ENCODE measurements at places on chromosomes 4 and X.

DNA sequence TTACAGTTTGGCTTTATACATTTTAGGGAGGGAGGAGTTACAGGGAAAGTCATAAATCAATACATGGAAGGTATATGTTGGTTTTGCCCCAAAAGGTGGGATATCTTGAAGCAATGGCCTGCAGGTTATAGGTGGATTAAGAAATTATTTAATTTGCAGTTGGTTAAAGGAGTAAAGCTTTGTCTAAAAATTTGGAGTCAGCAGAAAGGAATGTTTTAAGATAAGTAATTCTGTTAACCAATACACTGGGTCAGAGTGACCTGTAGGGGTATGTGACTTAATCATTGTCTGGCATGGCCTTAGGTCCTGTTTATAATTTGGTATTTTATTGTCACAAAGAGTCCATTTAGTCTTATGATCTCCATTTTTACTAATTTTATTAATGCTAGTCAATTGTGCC is 115.0 kb downstream of the AGTR2 start:
- peak; percentile 16 for DNase-seq

GRCh38 chr4:37666625-37667071 is 19.5 kb downstream of the RELL1 start:
- DNase-seq = peak; percentile 86

- peak; percentile 3 for DNase-seq
Measured at GRCh38 chrX:13180807-13181206, 136.4 kb upstream of the FAM9C start.

DNA sequence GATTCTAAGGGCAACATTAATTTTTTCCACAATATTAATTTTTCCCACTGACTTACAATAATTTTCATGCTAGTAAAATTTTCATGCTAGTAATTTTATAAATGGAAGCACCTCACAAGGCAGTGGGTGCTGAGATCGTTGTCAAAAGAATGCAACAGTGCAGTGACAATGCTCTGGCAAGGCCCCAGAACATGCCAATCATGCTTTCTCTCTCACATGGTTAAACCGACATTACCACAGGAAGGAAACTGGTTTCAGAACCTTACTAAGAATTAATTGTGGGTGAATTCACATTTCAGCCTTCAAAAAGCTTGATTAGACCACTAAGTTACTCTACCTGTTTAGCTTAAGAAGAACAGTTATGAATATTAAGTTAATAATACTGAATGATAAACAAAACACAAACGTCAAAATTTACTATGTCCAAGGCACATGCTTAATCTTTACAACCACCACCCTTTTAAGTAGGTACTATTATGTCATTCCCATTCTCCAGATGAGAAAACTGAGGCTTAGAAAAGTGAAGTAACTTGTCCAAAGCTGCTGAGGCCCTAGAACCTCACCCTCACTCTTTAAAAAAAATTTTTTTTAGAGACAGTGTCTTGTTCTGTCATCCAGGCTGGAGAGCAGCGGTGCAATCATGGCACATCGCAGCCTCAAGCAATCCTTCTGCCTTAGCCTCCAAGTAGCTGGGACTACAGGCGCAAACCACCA is 10.0 kb upstream of the OPHN1 start:
- peak; percentile 64 for DNase-seq

- DNase-seq = peak; percentile 80
Measured at GRCh38 chrX:19602866-19603622, 87.7 kb upstream of the MAP3K15 start.

DNA sequence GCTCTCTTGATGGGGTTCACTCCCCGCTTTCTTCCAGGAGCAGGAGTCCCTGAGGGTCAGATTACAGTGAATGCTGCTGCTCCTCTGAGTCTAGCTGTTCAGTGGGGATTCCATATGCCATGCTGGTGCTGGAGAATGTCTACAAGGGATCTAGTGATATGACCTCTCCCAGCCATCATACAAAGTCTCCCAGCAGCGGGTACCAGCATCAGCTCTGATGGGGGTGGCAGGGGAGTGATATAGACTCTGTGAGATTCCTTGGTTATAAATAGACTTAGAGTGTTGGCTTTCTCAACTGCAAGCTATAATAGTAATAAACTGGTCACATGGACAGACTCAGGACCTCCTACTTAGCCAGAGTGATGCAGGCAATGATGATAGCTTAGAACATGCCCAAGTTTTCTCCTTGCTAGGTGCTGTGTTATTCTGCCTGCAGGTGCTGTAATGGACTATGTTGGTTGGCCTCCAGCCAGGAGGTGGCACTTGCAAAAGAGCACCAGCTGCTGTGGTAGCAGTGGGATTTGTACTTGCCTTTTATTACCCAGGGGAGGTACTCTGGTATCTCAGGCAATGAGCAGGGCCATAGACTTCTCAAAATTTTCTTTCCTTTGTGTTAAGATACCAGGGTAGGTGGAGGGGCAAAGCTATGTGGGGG is 202.9 kb downstream of the CHIC1 start:
- DNase-seq = no peak

DNA sequence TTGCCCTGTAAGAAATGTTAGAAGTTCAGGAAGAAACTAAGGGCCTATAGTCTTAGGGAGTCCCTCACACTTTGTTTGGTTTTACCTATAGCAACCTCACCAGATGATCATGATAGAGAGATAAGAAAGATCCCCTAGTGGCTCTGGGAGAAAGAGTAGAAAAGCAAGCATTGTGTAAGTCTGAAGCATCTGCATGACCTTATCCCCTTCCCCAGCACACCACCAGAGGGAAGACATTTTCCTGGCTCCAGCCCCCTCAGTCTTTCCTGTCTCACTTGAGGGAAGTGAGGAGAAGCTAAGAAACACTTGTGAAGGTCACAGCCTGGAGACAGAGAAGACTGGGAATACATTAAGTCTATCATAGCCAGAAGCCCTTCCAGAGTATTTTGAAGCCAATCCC is 154.0 kb downstream of the EVC2 start:
- no peak for DNase-seq

GRCh38 chr4:116453127-116453526 is 632.2 kb downstream of the TRAM1L1 start:
- DNase-seq = no peak

DNA sequence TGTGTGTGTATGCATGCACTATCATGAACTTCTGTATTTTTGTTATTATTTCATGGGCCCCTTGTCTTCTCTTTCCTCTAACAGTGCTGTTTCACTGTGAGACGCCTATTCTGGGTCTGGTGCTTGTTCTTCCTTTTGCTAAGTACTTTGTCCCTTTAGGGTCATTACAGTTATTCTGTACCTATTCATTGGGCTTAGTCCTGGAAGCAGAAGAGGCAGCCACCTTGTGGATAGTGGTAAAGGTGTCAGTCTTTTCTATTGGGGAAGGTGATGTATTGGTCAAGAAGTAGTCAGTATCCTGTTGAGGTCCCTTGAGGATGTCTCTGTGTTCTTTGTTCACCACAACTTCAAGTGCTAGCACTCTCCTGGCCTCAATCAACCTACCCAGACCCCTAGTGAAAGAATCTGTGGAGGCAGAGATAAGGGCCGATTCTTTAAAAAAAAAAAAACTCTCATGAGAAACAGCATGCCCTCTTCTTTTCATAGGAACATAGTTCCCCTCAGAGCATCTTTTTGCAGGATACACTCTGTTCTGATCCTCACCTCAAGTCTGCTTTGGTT is 593.8 kb downstream of the SPRY1 start:
- DNase-seq = no peak

DNA sequence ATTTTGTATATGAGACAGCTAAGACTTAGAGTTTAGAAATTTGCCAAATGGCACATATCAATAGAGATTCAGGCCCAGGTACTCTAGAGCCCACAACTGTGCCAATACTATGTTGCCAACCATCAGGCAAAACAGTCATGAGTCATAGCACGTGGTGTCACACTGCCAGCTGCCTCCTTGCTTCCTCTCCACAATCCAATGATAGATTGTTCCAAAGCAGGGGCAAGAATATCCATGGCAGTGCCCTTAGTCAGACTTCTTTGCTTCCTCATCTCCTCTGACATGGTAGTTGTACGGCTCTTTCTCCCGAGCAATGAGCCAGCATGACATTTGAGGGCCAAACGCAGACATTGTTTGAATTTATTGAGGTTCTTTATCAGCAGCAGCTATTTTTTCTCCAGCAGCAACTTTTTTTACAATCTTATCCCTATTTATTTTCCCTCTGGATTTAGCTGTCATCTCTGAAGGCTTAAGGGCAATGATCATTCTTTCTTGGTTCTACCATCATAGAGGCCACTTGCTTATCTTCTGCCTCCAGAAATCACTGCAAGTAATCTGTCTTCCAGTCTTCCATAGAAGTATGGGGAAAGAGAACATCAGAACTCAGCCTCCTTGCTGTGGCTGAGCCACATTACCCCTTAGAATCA is 169.7 kb downstream of the COL4A6 start:
- no peak for DNase-seq

DNA sequence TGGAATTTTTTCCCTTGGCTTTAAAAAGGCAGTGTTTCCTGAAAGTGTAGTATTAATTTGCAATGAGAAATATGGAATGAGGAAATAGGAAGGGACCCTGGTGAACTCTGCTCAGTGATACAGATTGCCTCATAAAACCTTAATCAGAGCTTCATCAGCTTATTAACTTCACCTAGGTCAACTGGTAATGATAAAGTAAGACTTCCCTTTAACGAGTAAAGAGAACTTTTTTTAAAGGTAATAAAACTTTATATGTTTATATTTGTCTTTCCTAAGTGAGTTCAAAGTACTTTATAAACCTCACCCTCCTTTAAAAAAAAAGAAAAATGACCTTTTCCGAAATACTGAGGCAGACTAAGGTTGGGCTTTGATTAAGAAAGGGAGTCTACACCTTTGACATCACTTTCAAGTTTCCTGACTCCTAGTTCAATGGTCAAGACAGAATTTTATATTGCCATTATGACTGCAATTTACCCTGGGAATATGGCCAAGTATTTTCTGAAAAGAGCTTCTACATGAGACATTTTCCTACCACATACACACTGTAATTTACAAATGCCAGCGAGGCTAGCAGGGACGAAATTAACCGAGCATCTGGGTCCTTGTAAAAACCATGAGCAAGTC is 706.3 kb upstream of the TENM3 start:
- DNase-seq = no peak

DNA sequence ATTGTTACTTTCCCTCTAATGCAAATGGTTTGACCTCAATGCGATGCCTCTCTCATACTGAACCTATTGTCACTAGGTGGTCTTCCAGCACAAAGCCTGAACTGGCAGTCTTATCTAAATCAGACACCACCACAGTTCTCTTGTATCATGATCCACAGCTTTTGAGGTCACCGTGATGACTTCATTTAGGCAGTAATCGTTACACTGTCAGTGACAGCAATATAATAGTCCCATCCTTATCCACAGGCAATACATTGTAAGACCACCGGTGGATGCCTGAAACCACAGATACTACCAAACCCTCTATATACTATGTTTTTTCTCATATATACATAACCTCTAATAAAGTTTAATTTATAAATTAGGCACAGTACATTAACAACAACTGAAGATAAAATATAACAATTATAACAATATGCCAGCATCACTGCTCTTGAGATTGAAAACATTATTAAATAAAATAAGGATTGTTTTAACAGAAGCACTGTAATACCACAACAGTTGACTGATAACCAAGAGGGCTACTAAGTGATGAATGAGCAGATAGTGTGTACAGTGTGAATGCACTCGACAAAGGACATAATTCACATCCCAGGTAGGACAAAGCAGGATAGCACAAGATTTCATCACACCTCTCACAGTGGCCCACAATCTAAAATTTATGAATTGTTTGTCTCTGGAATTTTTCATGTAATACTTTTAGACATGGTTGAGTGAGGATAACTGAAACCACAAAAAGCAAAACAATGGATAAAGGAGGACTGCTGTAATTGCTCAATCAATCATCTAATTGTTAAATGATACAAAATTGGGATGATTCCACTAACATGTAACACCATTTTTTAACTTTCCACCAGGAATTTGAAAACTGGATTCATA is 419.4 kb downstream of the CENPC start:
- no peak for DNase-seq

DNA sequence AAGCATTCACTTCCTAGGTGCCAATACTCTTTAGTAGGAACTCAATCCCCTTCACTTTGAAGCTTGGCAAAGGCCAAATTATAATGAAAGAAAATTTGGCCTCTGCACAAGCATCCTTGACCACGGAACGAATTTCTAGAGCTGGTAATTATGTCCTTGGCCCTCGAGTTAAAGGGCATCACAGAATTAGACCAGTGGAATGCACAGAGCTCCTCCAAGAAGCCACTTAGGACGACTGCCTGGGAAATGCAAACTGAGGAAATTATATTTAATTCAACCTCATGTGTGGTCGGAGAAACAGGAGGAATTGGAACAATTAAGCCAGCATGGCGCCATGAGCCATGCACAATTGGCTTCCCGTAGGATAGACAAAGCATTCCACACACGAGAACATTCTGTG is 59.3 kb downstream of the NLGN4X start:
- no peak for DNase-seq

DNA sequence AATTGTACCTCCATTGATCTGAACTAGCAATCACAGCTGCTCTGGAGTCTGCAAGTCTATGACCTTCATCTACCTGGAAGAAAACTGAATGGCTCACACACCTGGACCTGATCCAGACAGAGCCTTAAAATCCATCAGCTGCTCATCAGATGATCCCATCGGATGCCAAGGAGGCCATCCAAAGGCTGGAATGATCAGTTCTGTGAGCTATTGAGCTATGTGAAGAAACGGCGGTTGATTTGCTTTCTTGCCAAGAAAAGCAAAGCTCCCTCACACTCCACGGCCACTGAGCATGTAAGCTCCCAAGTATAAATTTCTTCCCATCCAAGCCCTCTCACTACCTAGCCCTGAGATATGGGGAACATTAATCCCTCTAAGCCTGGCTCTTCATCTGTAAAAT is 63.1 kb downstream of the RELL1 start:
- peak; percentile 40 for DNase-seq

DNA sequence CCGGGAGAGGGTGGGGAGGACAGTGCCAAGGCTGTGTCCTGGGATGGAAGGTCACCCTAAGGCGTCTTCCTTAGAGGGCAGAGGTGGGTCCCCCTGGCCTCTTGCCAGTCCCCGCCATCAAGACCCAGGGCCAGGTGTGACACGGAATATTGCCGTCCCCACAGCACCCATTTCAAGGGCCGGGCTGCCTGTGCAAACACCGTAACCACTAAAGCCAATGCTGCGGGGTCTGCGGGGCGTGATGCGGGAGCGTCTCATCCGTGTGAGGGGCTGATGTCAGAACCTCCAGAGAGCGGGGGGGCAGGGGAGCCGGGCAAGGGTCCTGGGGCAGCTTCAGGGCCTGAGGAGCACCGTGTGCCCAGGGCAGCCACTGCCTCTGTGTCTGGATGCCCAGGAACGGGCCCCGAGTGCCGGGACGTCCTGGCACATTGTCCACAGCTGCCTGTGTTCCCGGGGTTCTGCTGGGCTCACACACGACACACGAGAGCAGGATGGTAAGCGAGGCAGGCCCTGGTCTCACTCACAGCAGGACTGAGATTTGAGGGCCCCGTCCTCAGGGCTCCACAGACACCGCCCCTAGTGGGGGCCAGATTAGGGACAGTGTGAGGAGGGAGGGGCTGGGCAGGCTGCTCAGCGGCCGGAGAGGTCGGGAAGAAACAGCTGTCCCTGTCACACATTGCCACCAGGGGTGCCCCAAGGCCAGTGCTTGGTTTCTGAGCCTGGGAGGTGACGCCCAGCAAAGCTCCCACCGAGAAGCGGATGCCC is 29.2 kb downstream of the NKX1-1 start:
- no peak for DNase-seq
